ENCODE measurements at places on chromosomes 16 and 17.

DNA sequence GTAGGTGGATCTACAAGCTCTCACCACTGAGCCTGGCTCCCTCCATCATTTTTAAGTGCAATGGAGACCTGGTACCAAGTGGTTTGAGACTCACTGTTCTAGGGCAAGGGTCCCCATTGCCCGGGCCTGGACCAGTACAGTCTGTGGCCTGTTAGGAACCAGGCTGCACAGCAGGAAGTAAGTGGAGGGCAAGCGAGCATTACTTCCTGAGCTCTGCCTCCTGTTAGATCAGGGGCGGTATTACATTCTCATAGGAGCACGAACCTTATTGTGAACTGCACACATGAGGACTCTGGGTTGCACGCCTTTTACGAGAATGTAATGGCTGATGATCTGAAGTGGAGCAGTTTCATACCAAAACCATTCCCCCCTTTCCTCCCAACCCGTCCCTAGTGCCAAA lies 6.8 kb upstream of the ZNF594 start:
- no peak for DNase-seq

DNA sequence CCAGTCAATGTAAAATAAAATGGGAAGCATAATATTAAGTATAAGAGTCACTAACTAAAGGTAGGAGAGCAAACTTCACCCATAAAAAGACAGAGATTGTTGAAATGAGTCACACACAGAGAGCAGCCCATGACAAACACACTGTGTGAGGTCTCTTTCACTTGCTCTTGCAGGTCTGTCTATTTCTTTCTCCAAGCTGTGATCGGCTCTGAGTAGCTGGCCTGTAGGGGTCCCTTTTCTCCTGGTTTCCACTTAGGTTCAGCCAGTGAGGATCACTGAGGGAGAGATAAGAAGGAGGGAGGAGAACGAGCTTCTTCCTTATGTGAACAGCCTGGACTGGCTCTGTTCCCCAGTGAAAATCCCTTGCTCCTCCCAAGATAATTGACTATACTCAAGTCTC lies 133.7 kb upstream of the HS3ST3A1 start:
- DNase-seq: no peak

DNA sequence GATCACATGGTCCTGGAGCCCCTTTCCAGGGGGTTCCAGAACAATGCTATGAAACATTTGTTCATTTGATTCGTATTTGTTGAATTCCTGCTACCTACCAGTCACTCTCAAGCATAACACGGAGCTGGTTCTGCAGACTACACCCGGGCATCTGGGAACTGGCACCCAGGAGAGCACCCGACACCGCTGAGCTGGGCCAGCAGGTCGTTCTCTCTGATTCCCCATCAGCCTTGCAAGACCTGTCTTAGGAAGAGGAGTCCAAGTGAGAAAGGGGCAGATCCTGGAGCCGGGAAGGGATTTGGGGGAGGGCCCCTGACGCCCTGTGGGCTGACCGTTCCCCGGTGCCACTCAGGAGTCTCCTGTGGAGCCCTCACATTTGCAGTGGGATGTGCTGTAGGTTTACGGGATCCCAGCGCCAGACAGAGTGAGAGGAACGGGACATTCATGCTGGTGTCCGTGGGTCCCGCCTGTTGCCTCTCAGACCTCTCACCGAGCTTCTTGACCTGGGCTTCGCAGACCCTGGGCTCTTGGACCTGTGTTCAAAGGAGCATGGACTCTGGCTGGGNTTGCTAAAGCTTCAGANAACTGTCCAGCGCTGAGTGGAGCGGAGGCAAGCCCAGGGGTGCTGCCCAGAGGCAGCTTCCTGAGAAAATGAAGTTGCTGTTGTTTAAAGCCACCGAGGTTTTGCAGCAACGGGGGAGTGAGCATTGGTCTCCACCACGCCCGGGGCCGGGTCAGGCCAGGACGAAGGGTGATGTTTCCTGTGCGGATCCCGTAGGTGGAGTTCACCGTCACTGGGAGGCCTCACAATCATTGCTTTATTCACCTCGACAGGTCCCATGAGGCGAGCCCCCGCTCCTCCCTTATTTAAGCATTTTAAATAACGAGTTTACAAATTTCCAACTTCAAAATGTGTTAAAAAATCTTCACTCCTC lies 49.2 kb downstream of the METRNL start:
- no peak for DNase-seq

GRCh38 chr16:85947230-85948137 lies 48.5 kb downstream of the IRF8 start:
- DNase-seq: no peak

GRCh38 chr16:56828647-56829046 lies 36.4 kb upstream of the SLC12A3 start:
- DNase-seq: no peak

- no peak for DNase-seq
These were observed 8.3 kb downstream of the FOXJ1 start for GRCh38 chr17:76132574-76133338.

DNA sequence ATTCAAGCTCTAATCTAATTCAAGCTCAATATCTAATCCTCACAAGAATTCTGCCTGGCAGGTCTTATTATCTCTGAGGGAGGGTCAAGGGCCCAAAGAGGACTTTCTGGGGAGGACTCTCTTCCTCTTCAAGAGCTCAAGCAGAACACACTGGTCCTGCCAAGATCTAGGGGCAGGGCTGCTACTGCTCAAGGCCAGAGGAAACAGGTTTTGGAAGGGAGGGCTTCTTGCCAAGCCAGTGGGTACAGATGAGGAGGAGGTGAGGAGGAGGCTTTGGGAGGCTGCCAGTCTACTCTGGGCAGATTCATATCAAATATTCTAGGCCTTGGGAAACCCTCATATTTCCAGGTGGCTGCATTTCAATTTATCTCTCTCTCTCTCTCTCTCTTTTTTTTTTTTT lies 51.8 kb upstream of the IL34 start:
- no peak for DNase-seq

GRCh38 chr16:23504076-23504452 lies 6.2 kb downstream of the GGA2 start:
- DNase-seq: no peak

GRCh38 chr16:25014500-25015147 lies 545 bp downstream of the ARHGAP17 start:
- DNase-seq: no peak

DNA sequence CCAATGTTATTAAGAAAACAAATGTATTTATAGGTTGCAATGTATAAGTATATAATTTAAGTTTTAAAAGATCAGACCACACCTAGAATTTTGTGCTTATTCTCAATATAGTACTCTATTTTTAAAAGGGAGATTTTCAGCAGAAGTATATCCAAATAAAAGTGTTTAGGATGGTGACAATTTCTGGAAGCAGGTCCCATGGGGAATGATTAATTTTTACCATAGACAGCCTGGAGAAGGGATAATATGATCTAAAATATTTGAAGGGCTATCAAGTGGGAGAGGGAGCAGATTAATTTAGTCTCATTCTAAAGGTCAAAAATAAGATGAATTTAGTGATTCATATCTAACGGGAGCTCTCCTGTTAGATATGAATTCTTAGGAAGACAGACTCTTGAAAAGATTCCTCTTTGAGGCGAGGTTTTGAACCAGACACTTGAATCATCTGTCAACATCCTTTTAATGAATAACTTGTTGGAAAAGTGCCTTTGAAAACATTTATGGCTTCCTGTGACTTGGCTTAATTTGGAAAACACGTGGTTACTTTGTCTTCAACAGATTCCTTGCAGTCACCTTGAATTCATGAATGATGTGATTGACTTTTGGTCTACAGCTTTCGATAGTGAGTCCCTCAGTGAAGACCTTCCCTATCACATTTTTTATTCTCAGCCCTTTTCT lies 29.3 kb upstream of the SMIM36 start:
- no peak for DNase-seq

GRCh38 chr16:23823475-23824384 lies 12.1 kb upstream of the PRKCB start:
- DNase-seq: no peak

DNA sequence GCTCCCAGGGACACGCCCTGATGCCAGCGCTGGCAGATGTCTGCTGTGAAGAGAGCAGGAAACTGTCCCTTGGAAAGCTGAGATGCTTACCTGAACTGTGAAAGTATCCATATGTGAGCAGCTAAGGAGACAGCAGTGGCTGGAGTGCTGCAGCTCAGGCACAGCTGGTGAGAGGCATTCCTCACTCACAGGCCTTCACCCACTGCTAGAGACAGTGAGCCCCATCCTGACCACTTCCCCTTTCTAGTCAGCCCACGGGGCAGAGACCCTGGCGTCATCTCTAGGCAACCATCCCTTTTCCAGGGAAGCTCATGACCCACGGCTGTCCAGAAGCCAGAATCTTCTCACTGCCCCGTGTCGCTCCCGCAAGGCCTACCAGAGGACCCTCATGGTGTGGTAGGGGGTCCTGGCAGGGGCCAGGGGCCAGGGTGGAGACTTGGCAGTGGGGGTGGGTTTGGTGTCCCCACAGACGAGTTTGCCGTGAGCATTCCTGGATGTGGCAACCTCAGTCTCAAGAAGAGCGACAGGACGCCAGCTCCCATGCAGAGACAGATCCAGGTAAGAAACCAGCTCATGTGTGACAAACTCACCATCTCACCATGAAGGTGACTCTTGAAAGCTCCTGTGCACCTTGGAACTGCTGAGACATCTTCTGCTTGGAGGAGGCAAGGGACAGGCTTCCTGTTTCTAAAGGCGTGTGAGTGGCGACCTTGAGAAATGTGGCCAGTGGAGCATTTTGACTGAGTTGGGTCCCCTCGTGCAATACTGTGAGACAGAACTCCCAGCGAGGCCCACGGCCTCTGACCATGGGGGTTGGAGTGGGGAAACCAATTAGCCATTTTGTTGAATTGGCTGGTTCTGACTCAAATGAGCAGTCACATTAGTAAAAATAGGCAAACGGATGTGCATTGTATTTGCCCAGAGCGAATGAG lies at the start of gene SCIMP:
Gene SCIMP, minus strand, starts transcription at position 216 of the 932 bp plus-strand sequence. Its CDS starts 105 bp downstream, at position 111.
- DNase-seq: no peak

GRCh38 chr17:28390141-28390540 lies 15.9 kb downstream of the SLC46A1 start:
- DNase-seq: no peak
